ENCODE measurements at places on chromosomes 7 and 10.

- no peaks in the 10 kb centered on the region for H3K36me3 ChIP-seq
- H3K27ac ChIP-seq: no peak overlapping the region
- no peaks in the 10 kb centered on the region for H3K4me1 ChIP-seq
- no peak overlapping the region for H3K4me3 ChIP-seq
Measured at GRCh38 chr10:75253281-75254220, 17.8 kb upstream of the COMTD1 start.

DNA sequence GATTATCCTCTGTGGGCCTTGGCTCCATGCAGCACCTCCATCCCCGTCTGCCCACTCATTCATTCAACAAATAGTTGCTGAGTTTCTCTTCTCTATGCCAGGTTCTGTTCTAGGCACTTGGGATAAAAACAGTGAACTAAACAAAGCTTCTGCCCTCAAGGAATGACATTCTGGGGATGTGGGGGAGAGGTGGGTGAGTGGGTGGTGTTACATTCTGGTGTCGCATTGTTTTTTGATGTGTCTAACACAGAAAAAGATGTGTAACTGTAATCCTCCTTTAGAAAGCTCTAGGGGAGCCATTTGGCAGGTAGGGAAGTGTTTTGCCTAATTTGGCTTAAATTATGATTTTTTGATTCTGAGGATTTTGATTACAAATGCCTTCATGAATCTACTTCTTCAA lies 21.4 kb downstream of the AUTS2 start:
- H3K27me3 ChIP-seq: no peaks in the 10 kb centered on the region
- no peak for DNase-seq
- no peak overlapping the region for H3K27ac ChIP-seq
- H3K36me3 ChIP-seq: no peaks in the 10 kb centered on the region
- H3K4me3 ChIP-seq: no peak overlapping the region
- H3K4me1 ChIP-seq: no peaks in the 10 kb centered on the region

GRCh38 chr7:102153599-102153946 lies 133.1 kb upstream of the SH2B2 start:
- H3K27ac ChIP-seq: no peak overlapping the region
- no peaks in the 10 kb centered on the region for H3K4me1 ChIP-seq
- no peak overlapping the region for H3K4me3 ChIP-seq

- no peak for DNase-seq
- peaks cover 20% of the 10 kb centered on the region for H3K4me1 ChIP-seq
- H3K36me3 ChIP-seq: no peaks in the 10 kb centered on the region
- no peaks in the 10 kb centered on the region for H3K27me3 ChIP-seq
- H3K27ac ChIP-seq: no peak overlapping the region
Measured at GRCh38 chr10:132254841-132255240, 52.9 kb downstream of the STK32C start.

DNA sequence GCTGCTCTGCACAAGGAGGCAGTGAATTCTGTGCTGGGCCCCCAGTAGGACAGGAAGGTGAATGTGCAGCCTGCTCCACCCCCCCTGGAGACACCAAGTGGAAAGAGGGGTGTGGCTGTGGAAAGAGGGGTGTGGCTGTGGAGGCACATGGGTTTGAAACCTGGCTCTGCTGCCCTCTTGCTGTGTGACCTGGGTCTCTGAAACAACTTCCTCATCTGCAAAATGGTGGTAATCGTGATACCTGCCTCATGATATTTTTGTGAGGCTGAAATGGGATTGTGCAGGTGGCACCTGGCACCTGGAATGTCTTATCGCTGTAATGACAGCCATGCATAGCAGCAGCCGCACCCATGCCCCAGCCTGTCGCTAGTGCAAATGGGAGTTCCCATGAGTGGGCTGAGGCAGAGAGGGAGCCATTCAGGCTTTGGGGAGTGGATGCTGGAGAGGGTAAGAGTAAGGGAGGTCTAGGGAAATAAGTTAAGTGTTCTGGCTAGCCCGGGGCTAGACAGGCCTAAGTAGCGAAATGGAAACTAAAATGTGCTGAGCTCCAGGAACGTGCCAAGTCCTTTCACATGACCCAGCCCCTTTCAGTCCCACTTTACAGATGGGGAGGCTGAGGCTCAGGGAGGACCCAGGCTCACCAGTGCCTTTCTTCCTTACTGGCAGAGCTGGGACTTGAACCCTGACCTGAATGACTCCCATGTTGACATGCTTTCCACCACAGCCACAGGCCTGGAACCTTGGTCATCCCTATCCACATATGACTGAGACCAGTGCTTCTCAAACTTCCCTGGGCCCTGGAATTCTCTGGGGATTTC lies 35.0 kb downstream of the C10orf105 start:
- H3K4me3 ChIP-seq: no peak overlapping the region
- peak; percentile 19 for DNase-seq
- no peak overlapping the region for H3K27ac ChIP-seq
- no peaks in the 10 kb centered on the region for H3K36me3 ChIP-seq
- H3K27me3 ChIP-seq: no peaks in the 10 kb centered on the region

- H3K4me3 ChIP-seq: no peak overlapping the region
- DNase-seq: peak; percentile 15
- no peak overlapping the region for H3K27ac ChIP-seq
- no peaks in the 10 kb centered on the region for H3K27me3 ChIP-seq
Measured at GRCh38 chr7:117146511-117146910, 176.3 kb downstream of the WNT2 start.

DNA sequence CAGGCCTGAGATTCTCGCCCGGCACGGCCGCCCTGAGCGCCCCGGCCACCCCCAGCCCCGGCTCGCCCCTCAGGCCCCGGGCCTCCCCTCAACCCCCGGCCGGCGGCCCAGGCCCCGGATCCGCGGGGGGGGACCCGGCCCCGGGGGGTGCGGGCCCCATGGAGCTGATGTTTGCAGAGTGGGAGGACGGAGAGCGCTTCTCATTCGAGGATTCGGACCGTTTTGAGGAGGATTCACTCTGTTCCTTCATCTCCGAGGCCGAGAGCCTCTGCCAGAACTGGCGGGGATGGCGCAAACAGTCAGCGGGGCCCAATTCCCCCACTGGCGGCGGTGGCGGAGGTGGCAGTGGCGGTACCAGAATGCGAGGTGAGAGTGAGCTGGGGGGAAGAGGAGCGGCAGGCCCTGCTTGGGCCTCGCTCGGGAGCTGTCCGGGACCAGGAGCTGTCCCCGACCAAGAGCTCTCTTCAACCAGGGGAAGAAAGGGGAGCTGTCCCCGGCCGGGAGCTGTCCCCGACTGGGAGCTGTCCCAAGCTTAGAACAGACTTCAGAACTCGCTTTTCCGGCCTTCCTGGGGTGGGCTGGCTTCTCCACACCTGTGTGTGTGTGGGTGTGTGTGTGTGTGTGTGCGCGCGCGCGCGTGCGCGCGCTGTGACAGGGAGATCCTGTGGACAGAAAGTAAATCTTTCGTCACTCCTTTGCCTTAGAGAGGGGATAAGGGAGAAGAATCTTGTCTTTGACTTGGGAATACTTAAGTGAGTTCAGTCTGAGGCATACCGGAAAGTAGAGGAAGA lies 510 bp downstream of the ZSWIM8 start:
- H3K4me3 ChIP-seq: peak overlapping the region; percentile 98
- peaks cover 34% of the 10 kb centered on the region for H3K4me1 ChIP-seq
- DNase-seq: no peak
- peaks cover 21% of the 10 kb centered on the region for H3K36me3 ChIP-seq

GRCh38 chr10:62806251-62806650 lies 1.7 kb downstream of the ADO start:
- peaks cover 26% of the 10 kb centered on the region for H3K36me3 ChIP-seq
- no peaks in the 10 kb centered on the region for H3K27me3 ChIP-seq
- H3K4me3 ChIP-seq: no peak overlapping the region
- no peak overlapping the region for H3K27ac ChIP-seq

DNA sequence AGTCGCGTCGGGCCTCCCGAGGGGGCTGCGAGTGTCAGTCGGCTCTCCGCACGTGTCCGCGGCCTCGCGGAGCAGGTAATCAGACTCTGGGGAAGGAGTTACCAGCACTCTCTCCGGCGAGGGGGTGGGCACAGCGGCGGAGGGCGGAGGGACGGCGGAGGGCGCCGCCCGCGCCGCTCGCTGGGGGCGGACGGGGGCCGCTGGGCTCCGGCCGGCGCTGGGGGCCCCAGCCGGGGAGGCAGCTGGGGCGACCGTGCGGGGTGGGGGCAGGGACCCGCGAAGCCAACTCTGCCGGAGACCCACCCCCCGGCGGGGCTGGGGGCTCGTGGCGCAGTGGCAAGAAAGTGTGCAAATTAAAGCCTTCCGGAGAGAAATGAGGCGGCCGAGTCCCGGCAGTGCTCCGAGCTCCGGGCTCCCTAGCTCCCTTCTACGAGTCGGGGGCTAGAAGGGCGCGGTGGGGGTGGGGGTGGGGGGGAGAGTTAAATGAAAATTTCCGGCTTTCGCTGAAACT lies at the start of gene CDK6:
Gene CDK6 (minus strand): TSS at position 85 of the 511 bp plus-strand sequence. CDS start 3,250 bp downstream, outside the sequence.
- H3K27me3 ChIP-seq: peaks cover 4% of the 10 kb centered on the region
- no peak for DNase-seq
- peak within 1 kb of the TSS; percentile 68 for H3K27ac ChIP-seq
- H3K36me3 ChIP-seq: no peaks in the 10 kb centered on the region
- peaks cover 37% of the 10 kb centered on the region for H3K4me1 ChIP-seq

DNA sequence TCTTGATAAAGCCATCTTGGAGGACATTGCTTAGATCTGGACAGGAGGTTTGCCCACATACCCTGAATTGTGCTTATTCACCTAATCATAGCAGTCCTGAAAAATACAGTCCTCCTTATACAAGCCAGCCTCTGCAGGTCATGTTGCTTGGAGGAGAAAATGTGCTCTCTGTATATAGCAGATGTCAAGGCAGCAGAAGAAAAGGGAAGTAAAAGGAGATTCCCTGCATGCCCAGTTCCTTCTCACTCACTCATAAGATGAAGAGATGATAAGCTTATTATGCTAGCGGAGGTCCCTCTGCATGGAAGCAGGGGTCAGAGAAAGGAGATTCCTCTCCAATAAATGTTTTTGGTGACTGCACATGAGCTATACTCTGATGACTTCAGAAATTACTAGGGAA lies 458.8 kb upstream of the ZMIZ1 start:
- H3K27ac ChIP-seq: no peak overlapping the region
- no peaks in the 10 kb centered on the region for H3K27me3 ChIP-seq
- no peak for DNase-seq
- H3K4me3 ChIP-seq: no peak overlapping the region

All from CD14-positive monocyte (primary cell).